ENCODE measurements at places on chromosomes 13 and 19. TPM values are rescaled to one million over a fixed set of nuclear protein-coding genes. Genes with fewer than 3 reads are reported as not detected.

The CCDC8 gene
- total RNA-seq, result not detected

The PSG2 gene
- total RNA-seq, result not detected

The LSM7 gene
- total RNA-seq, result 125 TPM

The GPR4 gene
- not detected for total RNA-seq

The N4BP2L2 gene
- total RNA-seq, result 160 TPM

DNA sequence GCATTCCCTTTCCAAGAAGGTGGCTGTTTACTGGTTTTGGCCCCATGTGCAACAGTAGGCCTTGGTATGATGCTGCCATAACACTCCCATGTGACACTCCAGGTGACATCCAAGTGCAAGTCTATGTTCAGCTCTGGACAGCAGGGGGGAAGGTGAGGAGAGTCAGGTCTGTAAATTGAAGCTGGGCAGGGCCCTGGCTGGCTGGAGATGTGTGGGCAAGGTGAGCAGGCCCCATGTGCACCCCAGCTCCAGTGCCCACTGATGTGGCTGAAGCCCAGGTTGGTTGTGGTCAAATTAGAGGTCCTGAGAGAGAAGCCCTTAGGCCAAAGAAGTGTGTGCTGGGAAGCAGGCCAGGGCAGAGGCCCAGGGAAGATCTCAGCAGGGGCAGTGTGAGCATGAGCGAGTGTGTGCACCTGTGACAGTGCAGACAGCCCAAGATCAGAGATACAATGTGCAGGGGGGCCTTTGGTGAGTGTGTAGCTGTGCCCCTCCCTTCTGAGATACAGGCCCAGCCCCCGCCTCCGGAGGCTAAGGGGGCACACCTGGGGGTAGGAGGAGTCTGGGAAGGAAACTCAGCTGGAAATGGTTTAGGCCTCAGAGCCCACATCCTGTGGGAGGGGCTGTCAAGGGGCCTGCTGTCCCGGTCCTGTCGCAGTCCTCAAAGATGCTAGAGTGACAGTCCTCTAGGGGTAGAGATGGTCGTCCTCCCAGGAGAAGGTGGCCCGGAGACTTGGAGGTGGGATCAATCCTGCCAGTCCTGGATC, 18.6 kb downstream of the DEDD2 start:
- no peak for DNase-seq

DNA sequence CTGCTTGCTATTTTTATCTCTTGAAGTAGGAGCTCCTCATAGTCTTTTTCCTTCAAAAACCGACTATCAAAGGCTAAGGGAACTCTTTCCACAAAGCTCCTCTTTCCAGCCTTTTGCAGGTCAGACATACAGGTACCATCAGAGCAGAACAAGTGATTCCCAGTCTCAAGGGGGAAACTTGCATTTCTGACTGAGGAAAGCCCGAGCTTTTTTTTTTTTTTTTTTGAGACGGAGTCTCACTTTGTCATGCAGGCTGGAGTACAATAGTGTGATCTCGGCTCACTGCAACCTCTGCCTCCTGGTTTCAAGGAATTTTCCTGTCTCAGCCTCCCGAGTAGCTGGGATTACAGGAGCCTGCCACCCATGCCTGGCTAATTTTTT, 32.0 kb downstream of the RUBCNL start:
- DNase-seq, result no peak

DNA sequence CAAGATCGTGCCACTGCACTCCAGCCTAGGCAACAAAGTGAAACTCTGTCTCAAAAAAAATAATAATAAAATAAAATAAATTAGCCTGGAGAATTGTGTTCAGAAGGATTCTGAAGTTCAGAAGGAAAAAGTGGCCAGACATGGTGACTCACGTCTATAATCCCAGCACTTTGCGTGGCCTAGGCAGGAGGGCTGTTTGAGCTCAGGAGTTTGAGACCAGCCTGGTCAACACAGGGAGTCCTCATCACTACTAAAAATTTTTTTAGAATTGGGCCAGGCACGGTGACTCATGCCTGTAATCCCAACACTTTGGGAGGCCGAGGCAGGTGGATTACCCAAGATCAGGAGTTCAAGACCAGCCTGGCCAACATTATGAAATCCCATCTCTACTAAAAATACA, 6.0 kb downstream of the RDH8 start:
- DNase-seq, result no peak

GRCh38 chr13:30049692-30050091, 199.3 kb upstream of the UBL3 start:
- DNase-seq, result no peak

DNA sequence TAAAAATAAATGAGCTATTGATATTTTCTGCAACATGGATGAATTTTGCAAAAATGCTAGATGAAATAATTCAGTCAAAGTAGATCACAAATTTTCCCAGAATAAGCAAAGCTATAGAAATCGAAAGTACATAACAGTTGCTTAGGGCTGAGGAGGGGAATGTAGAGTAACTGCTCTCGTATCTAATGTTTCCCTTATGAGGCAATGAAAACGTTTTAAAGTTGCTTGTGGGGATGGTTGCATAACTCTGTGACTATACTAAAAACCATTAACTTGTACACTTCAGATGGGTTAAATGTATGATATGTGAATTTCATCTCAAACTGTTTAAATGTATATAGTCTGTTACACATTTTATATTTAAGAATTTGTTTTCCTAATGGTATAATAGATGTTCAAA, 231.7 kb downstream of the GGACT start:
- DNase-seq, result no peak

- DNase-seq, result no peak
Observed at GRCh38 chr13:40923867-40924266, 95.2 kb downstream of the ELF1 start.

- no peak for DNase-seq
Observed at GRCh38 chr19:279231-279630, 12.0 kb downstream of the PLPP2 start.

GRCh38 chr13:50366488-50367174, 351.4 kb downstream of the KCNRG start:
- DNase-seq, result no peak

GRCh38 chr13:20142023-20142926, 18.6 kb downstream of the GJA3 start:
- no peak for DNase-seq

DNA sequence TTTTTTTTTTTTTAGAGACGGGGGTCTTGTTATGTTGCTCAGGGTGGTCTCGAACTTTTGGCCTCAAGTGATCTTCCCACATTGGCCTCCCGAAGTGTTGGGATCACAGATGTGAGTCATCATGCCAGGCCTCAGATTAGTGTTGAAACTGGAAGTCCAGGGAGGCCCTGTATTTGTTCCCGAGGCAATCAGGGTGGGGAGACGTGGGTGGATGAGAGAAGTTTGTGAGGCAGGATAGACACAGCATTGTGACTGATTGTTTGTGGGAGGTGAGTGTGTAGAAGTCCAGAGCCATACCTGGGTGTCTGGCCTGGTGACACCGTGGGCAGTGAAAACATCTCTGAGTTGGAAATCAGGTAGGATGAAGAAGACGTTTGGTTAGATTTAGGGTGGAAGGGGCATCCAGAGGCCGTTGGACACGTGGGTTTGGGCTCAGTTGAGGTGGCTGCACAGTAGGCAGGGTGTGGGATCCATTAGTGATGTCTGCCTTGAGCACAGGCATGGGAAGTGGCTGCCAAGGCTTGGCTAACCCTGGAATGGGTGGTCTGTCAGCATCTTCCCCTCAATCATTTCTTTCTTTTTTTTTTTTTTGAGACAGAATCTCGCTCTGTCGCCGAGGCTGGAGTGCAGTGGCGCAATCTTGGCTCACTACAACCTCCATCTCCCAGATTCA, 12.4 kb downstream of the RTN2 start:
- no peak for DNase-seq

DNA sequence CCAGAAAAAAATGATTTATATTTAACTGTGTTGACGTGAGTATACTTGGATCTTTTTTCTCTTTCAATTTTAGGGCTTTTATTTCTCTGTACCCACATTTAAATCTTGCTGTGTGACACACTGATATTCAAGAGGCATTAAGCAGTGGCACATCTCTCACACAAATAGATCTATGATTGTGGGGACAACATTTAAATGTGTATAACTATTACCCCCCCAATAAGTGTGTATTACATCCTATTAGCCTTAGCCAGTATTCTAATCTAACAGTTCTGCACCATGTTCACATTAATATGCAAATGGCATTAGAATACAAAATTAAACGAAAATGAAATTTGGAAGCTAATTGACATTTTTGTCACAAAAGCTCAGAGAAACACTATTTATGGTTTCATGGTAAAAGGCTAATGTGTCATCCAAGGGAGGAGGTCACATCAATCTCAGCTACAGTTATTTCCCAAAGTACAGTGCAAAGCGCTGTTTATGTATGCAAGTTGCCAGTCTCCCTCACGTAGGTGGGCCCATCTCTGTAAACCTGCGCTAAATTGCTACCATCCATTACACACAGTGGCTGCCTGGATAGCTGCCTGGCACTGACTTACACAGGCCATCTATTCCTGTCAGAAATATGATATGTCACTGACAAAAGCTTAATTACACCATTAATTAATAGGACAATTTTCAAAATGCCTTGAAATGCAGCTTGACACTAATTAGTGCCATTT, 984.7 kb upstream of the PCDH9 start:
- no peak for DNase-seq

DNA sequence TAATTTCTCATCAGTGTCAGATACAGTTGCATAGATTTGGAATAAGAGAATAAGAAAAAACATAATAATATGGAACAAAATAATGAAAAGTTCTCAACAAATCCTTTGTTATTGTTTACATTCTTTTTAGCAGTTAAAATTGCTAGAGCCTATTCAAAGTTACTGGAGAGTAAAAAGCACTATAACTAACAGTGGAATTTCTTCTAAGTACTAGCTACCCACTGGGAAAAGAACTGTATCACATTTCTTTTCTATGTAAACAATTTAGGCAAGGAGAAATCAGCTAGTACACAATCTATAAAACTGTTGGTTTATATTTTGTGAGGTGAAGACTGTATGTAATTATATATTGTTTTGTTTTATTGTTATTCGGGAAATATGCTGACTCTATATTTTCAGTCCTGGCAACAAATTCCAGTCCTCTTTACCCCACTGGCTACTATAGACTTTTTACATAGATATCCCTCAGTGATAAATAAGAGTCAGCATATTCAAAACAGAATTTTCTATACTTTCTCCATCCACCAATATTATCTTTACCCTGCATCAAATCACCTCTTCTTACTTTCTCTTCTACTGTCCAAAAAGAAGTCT, 222.0 kb downstream of the PCDH9 start:
- no peak for DNase-seq

- no peak for DNase-seq
Observed at GRCh38 chr13:43805071-43805468, 18.3 kb upstream of the ENOX1 start.

DNA sequence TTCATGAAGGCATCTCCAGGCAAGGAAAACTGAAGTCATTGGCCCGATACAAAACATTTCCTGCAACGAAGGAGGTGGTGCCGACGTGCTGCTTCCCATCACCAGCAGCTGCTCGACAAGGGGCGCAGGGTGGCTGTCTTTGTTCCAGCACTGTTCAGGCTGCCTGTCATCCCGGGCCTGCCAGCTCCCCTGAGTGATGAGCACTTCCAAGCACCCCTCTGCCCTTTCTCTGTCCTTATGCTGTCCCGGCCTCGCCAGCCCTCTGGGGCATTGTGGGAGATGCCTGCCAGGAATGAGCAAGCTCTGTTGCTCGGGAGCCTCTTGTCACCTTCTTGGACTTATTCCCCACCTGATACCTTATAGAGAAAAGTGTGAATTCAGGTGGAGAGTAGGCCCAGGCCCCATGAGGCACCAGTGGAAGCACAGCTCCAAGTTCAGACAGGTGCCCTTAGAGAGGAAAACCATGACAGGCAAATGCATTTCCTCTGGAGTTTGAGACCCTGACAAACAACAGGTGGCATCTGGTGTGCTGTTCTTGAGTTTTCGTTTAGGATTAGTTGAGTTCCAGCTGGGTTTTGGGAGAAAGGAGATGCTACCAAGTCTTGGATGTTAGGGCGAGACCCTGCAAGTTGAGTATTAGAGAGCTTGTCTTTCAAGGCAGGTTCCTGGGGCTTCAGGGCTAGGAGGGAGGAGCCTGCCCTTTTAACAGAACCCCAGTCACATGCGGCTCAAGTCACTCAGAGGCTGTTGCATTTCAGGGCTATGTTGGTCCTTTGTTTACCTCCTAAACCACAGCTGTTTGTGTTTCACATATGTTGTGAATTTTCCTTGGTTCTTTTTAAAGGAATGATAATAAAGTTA, 21.4 kb downstream of the BBC3 start:
- no peak for DNase-seq

DNA sequence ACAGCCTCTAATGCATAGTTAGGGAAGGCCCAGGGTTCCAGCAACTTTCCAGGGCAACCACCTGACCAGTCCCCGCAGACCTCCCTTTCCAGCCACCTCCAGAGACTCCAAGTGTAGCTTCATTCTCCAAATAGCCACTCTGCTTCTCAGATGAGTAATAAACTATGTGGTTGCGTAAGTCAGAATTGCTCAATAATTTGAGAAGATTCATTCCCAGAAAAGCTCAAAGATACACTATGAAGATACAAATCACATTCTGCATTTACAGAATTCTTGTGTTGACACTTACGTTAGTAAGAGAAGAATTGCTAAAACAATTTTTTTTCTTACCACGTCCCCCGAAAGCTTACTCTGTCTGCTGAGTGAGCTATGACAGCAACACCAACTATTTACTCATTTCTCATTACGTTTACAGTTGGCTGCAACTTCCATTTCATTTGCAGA, 8.2 kb upstream of the LATS2 start:
- DNase-seq, result no peak

DNA sequence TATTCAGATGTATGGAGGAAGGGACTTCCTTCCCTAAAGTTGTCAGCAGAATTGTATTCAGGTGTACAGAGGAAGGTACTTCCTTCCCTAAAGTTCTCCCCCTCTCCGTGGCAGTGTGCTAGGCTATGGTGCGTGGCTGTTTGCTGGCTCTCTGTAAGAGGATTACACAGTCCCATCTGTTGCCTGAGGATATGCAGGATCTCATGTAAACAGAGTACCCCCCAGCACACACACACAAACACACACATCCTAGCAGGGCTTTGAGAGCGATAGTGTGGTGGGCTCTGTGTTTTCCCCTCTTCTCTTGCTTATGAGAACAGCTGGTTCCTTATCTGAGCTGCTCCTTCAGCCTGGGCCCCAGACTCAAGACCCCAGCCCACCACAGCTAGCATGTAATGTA, 10.3 kb downstream of the NEK5 start:
- DNase-seq, result no peak

GRCh38 chr13:79663435-79663834, 182.5 kb downstream of the NDFIP2 start:
- DNase-seq, result no peak

DNA sequence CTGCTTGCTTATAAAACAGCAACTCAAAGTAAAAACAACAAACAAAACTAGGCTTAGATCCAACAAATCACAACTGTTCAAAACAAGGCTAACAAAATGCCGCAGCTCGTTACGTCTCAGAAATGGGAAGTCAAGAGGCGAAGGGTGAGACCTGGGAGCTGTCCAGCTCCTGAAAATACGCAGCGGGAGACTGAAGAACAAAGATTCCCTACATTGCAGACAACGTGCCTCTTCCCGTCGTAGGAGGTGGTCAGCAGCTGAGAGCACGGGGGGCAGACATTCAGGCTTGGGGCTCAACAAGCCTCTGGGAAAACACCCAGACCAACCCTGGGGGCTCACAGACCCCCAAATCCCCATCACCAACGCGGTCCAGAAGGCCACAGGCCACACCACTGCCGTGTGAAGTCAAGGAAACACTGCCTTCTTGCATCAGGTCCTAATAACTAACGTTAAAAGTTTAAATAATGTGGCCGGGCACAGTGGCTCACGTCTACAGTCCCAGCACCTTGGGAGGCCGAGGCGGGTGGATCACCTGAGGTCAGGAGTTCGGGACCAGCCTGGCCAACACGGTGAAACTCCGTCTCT, 13.5 kb downstream of the PLPP2 start:
- DNase-seq, result no peak

- no peak for DNase-seq
Observed at GRCh38 chr13:22235950-22236290, 565.0 kb downstream of the FGF9 start.
